ENCODE measurements at places on chromosomes 1 and 21.
A peak's percentile ranks its signal among the peaks of the same experiment; 100 is the strongest.

GRCh38 chr1:212311836-212312497, 26.8 kb downstream of the PPP2R5A start:
- DNase-seq: peak; percentile 47

DNA sequence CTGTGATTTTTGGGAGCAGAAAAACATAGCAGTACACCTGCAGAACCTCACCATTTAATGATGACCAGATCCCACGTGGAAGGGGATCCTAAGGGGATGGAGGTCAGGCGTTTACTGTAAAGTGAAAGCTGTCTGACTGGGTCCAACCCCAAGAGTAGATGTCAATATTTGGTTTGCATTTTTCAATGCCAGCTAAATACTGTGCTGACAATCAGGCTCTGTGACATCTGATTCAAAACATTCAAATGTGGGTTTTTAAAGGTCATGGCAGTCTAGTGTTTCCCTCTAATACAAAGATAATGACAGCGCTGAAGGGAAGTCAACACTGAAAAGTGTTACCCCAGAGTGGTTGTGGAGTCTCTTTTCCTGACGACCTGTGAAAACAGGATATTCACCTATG, 68.1 kb downstream of the SPAG17 start:
- DNase-seq: no peak

DNA sequence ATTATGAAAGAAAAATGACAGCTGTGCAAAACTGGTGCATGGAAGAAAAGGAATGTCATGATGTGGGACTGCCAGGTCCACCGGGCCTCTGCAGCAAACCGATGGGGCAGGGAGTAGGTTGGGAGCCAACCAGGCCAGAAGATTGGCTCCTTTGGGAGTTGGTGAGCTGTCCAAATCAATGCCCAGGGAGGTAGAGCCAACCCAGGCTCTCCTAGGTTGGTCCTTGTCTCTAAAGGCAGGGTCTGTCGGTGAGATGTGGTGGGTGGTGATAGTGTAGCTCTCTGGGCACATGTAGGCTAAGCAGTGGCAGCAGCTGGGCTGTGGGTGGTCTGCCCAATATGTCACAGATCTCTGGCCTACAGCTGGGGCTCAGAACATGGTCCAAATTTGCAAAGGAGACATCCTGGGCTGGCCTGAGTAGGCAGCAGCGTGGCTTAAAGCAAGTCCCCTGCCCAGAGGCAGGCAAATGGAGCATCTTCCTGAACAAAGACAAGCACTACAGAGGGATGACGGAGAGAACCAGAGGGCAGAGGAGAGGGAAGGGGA, 61.2 kb upstream of the PRDX6 start:
- DNase-seq: no peak

GRCh38 chr1:6585081-6585722, 5.4 kb downstream of the ZBTB48 start:
- DNase-seq: no peak

GRCh38 chr1:35915693-35916092, 15.2 kb upstream of the AGO3 start:
- DNase-seq: no peak

DNA sequence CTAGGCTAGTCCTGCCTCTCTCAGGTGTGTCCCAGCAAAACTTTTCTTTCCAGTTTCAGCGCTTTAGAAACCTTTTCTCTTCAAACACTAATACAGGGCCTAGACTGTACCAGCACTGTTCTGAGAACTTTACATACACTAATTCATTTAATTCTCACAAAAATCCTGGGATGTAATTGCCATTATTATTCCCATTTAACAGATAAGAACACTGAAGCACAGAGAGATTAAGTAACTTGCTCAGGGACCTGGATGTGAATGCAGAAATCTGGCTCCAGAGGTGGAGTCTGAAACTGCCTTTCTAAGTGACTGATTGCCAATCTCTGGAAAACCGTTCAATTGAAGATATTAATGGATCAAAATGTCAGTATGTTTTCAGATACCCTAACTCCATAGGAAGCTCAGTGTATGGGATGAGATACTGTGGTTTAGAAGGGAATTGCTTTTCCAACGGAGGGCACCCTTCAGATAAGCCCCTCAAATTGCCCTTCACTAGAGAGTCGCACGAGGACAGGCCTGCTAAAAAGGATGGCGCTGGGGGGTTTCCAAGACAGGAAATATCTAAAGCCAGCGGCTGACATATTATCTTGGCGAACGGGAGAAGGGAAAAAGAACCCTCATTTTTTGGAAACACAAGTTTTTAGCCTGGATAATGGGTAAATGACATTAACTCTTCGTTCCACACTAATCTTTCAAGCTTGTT, 698 bp upstream of the UCK2 start:
- no peak for DNase-seq

DNA sequence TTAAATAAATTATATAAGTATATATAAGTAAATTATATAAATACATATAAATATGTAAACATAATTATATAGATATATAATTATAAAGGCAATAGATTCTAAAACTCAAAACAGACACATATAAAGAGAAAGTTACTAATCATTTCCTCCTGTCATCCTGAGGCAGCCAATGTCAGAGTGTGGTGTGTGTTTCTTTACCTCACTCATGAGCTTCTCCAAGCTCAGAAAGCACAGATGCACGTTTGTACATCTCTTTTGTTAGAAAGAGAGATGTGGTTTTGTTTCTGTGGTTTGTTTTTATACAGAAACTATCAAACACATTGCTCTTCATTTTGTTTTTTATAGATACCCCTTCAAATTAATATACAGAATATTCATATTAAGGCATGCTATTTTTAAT, 594.8 kb downstream of the USP25 start:
- no peak for DNase-seq

- DNase-seq: peak; percentile 47
These were observed 37.5 kb upstream of the WLS start for GRCh38 chr1:68269637-68270430.

DNA sequence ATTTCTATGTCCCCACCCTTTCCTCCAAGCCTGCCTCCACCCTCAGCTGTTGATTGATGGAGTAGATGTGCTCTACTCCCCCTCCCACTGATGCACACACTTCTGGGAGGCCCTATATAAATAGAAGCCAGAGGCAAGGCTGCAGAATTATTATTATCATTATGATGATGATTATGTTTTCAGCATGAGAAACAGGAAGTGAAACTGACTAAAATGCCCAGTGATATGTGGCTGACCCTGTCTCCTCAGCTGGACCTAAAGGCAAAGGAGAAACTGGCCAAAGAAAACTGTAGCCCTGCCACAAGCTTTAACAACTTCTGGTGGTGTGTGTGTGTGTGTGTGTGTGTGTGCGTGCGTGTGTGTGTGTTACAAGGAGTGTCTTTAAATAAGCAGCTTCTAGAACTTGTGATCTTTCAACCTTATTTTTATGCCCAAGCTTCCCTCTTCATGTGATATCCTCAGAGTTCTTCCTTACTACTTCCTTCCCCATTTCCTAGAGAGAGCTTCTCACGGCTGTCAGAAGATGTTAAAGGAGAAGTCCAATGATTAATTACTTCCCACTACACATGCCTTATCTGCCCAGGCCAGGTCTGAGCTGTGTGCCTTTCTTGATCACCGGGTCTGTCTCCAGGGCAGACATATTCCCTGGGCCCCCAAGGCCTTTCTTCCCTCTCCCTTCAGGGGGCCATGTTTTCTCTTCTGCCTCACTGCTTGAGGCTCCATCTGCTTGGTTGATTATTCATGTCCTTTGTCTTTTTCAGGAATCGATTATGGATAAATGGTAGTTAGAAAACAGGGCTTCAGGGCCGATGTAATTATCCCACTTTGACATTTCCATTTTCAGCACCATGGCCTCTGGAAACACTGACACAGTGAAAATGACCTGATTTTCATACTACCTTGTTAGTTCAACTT, 11.6 kb upstream of the MAPKAPK2 start:
- DNase-seq: no peak

GRCh38 chr1:201489643-201490261, 17.2 kb downstream of the CSRP1 start:
- no peak for DNase-seq

GRCh38 chr1:3310718-3311400, 143.6 kb upstream of the ARHGEF16 start:
- DNase-seq: no peak

- no peak for DNase-seq
These were observed at the start of gene ANXA9 for GRCh38 chr1:150981805-150982712. TSS of gene ANXA9 (plus strand) at chr1:150982292. CDS start at chr1:150983106, 814 bp downstream.

- DNase-seq: no peak
These were observed 198.3 kb downstream of the DUSP10 start for GRCh38 chr1:221543529-221544120.

- no peak for DNase-seq
These were observed 69.5 kb upstream of the ERRFI1 start for GRCh38 chr1:8095584-8095983.
